ENCODE measurements at places on chromosomes 4 and X.
A peak's percentile ranks its signal among the peaks of the same experiment; 100 is the strongest.

DNA sequence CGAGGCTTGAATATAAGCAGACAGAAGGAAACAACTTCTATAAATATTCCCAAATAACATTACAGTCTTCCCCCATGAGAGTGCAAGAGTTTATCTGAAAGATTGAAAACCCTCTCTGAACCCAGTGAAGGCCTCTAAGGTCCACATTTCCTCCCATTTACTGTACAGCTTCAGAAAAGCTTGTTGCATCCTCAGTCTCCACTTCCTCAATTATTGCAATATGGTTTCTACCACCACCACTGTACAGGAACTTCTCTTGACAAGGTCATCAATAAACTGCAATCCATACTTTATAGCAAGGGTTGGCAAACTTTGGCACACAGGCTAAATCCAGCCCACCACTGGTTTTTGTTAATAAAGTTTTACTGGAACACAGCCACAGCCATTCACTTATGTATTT, 239.0 kb downstream of the THOC2 start:
- no peak for DNase-seq

- DNase-seq, result peak; percentile 50
These were observed 48.8 kb upstream of the AFAP1 start for GRCh38 chr4:7988437-7988836.

DNA sequence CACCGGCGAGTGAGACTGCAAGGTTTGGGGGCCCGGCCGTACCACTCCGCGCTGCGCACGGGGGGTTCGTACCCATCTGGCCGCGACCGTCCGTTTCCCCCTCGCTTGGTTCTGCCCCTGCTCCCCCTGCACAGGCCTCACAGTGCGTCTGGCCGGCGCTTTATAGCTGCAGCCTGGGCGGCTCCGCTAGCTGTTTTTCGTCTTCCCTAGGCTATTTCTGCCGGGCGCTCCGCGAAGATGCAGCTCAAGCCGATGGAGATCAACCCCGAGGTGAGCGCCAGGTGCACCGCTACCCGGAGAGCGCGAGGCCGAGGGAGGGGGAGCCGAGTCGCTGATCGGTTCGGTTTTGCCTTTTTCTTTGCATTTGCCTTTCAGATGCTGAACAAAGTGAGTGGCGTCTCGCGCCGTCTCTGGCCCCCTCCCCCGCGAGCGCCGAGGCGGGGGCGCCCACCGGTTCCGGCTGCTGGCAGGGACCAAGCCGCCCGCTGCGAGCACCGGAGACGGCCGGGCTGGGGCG, at the start of gene UCHL1:
Gene UCHL1, plus strand, starts transcription at position 189 of the 517 bp plus-strand sequence. Its CDS starts 49 bp downstream, at position 238.
- peak; percentile 25 for DNase-seq

- DNase-seq, result no peak
These were observed 15.8 kb downstream of the EGF start for GRCh38 chr4:109928327-109929045.

- no peak for DNase-seq
These were observed 5.9 kb downstream of the MRFAP1L1 start for GRCh38 chr4:6703786-6704185.

All from AG08395 (cell line).